ENCODE measurements at places on chromosomes 2 and 18.
A peak's percentile ranks its signal among the peaks of the same experiment; 100 is the strongest.

DNA sequence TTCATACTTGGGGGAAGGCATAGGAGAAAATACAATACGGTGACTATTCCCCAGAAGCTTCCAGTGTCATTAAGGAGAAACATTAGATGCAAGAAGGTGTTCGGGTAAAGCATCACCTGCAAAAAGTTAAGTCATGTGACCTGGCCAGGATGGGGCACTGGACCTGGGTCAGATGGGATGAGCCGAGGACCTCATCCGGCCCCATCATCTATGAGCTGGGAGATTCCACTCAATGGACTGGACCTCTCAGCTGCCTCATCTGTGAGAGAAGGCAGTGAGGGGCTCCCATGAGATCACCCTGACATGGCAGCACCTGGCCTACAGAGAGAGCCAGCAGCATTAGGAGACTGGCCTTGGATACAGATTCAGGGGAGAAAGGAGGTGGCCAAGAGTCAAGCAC lies 111.4 kb upstream of the TEX51 start:
- DNase-seq, result no peak

DNA sequence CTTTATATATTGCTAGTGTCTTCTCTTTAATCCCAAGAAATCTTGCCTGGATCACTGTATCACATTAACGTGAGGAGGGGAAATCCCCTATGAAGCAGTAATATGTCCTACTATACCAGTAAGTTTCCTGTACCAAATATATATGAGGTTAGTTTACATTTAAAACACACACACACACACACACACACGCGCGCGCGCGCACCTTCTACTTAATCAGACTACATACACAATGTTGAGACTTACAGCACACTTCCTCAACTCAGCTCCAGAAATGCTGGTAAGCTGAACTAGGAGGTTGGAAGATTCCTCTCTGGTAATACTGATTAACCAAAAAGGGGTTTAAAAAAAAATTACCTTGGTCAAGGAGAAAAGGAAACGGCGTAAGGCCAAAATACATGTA lies 49.3 kb downstream of the USP34 start:
- DNase-seq, result no peak

- DNase-seq, result no peak
Measured at GRCh38 chr18:36628435-36629137, 200.2 kb downstream of the TPGS2 start.

GRCh38 chr18:57975805-57976204 lies 68.2 kb upstream of the NEDD4L start:
- DNase-seq, result no peak

DNA sequence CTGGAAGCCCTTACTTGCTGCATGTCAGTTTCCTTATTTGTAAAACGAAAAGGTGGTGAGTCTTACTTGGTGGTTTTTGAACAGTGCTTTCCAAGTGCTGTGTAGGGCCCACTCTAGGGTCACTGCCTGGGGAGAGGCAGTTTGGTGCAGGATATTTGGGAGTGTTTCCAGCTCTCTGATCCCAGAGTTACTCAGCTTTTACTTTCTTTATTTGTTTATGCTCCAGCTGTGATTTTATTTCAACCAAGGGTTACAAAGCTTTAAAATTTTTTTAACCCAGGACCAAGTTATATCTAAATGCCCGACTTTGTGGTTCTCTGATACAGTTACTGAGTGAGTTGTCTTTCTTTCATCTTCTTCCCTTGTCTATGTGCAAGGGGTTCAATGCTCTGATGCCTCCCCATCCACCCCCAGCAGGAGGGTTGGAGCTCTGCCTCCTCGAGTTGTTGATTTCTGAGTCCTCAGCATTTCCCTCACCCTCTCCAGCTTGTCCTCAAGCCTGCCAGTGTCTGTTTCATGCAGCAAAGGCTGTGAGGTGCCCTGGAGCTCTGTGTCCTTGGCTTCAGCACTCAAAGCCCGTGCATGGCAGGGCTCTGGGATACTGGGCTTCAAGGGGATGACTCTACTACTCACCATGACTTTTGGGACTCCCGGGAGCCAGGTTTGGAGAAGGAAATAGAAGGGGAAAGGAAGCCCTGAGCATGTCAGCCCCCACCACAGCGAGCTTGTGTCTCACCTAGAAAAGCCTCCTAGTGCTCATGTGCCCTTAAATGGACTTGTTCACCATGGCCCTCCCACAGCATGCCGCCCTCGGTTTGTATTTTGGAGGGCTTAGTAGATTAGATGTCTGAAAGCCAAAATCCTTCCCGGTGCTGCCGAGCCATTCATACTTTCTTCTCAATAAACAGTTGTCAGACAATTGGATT lies 236.8 kb downstream of the SETBP1 start:
- DNase-seq, result peak; percentile 61

DNA sequence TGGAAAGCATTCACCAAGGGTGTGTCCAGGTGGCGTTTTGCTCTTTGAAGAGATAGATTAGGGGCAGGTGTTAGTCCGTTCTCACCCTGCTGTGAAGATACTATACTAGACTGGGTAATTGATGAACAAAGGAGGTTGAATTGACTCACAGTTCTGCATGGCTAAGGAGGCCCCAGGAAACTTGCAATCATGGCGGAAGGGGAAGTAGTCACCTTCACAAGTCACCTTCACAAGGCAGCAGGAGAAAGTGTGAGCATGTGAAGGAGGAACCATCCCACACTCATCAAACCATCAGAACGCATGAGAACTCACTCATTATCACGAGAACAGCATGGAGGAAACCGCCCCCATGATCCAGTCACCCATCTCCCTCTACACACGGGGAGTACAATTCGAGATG lies 135.7 kb upstream of the NFATC1 start:
- no peak for DNase-seq

DNA sequence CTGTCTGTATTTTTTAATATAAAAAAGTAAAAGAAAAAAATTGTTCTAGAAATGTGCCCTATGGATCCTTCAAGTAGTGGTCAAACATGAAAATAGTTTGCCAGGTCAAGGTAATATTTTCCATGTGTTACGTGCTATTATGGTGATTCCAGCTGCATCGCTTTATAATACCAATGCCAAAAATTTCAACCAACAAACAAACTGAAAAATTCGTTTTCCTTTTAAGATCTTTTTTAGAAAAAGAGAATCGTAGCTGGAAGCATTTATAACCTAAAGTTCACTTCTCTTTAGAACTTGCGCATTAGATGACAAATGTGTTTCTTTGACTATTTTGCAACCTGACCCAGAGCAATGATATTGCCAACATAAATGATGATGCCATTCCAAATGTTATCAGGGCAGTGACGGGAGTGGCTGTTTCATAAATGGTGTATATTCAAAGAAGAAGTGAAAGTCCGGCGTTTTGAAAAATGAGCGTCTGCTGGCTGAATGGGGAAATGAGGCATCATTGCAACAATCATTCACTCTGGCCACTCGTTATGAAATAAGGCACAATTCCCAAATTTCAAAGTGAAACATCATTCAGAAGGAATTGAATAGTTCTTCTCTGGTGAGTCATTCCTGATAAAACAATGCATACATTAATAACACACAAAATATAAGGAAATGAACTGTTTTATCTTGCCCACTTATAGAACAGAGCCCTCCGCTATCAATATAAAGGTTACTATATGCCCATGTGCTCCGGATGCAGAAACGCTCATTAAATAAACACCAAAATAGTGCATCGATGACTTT lies 297.4 kb downstream of the TGIF1 start:
- DNase-seq, result no peak

DNA sequence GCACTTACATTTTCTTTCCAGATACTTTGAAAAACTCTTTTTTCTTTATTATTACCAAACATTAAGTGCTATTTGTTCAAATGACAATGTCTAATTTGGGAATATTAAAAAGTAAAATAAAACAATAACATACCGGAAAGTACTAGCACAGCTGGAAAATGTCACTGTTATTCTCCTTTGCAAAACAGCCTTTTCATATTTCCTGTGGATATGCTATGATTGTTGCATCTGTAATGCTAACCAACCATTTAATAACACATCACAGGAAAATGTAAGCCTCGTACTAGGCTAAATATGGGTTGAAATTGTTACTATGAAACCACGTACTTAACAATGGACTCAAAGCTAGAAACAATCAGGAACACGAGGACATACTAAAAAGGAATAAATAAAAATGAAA lies 298.1 kb downstream of the CBLN2 start:
- no peak for DNase-seq

DNA sequence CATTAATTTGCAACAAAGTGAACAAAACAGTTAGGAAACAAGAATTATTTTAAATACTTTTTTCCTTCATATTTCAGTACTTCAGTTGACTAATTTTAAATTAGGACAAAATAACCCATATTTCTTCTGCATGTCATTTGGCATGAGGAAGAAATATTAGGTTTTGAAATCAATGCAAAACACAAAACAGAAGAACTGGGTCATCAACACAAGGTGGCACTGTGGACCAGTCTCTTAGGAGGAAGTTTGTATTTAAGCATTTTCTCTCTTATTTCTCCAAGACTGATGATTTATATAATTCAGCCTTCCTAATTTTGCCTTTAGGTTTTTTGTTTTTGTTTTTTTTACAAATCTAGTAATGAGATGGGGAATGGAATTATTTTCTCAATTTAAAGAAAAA lies 352.8 kb upstream of the KCNH7 start:
- DNase-seq, result no peak

GRCh38 chr2:219497495-219498279 lies 1.0 kb upstream of the GMPPA start:
- DNase-seq, result peak; percentile 91

DNA sequence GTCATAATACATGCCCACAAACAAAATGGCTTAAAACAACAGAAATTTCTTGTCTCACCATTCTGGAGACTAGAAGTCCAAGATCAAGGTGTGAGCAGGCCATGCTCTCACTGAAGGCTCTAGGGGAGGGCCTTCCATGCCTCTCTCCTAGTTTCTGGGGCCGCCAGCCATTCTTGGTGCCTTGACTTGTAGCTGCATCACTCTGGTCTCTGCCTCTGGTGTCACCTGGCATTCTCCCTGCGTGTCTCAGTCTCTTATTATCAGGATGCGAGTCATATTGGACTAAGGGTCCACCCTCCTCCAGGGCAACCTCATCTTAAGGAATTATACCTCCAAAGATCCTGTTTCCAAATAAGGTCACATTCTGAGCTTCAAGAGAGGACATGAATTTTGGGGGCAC lies 76.1 kb downstream of the KCNF1 start:
- no peak for DNase-seq

GRCh38 chr2:14540015-14540414 lies 92.5 kb upstream of the LRATD1 start:
- no peak for DNase-seq

DNA sequence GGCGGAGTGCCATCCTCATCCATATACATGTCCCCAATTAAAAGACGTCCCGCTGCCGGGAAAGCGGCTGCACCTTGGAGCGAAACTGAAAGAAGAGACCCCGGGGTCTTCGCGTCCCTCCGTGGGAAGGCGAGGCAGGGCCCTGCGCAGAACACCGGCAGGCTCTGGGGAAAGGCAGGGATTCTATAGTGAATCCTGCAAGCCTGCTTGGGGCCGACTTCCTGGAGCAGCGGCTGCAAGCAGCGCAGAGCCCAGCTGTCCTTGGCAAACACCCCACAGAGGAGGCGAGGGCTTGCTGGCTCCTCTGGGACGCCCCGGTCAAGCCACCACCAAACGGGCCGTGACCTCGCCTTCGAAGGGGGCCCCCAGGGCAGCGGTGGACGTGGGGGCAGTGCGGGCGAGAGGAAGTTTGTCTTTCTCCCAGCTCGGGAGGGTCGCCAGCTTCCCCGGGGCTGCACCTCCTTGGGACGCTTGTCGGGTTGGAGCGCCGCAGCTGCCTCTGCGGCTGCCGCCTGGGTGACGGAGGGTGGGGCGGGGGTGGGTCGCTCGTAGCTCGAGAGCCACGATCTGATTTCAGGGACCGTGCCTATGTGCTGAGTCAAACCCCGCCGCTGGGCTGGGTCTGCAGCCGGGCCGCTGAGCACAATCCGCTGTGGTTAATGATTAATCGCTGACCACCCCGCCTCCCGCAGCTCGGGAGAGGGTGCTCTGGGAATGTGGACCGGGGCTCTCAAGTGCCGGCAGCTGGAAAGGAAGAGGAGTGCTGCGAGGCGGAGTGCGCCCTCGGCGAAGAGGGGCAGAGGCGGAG lies 486 bp upstream of the GPR39 start:
- peak; percentile 92 for DNase-seq

- no peak for DNase-seq
Measured at GRCh38 chr2:197889041-197889440, 84.6 kb downstream of the PLCL1 start.

DNA sequence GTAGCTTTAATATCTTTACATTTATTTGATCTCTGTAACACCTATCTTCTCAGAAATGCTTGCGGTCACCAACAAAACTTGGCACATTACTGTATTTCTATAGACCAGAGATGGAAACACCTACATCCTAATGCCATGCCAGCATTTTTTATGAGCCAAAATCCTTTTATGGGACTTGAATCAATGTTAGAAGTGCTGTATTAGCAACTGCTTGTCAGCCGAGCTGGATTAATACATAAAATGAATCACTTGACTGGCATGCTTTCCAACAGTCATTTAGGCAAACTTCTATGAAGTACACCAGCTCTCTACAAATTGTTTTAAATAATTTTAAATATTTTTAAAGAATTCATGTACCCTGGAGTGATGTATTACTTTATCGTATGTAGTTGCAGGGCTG lies 272.9 kb upstream of the NRP2 start:
- no peak for DNase-seq

DNA sequence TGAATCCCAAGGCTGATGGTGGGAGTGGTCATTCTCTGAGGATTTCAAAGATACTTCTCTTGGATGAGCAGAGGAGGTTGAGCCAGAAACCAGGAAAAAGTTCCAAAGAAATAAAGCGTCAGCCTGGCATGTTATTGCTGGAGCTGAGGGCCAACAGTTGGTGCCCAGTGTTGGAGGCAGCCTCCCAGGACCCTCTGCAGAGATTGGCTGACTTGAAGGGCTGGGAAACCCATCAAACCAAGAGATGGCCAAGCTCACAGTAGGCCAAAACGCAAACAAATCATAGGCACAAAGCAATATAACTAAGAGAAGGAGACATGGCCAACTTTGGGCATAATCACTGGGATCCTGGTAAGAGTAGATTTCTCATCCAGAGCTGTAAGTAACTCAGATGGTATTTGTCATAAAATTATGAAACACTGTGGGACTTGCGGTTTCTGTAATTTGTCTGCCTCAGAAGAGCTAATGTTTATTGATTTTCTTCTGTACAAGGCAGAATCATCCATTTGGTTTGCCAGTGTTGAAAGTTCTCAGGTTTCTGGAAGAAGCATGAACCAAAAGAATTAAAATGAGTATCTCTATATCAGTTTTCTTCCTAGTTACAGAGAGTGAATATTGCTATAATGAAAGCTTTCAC lies 108.3 kb downstream of the ATL2 start:
- no peak for DNase-seq

DNA sequence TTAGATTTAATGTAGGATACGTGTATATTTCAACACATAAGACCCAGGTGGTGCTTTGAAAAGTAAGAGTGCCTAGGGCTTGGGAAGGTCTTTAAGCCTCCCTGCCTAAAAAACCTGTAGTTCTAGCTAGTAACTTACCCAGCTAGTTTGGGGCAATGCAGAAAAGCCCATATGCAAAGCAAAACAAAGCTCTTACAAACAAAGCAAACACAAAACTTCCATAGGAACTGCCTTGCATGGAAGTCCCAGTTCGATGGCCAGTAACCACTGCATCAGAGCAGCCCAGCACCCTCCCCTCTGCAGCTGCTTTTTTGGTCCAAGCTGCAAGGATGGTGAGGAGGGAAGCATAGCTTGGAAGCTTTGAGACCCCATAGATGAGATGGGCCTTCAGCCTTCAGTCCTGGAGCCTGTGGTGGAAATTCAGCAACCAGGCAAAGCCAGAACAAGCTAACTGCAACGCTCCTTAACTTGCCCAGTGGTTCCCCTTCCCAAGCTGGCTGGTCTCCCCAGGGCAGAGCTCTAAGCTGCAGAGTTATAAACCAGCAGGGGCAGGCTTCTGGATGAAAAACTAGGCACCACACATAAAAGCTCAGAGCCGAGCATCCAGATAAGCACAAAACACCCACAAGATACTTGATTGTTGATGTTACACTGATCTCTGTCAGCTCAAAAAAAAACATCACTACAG lies 16.2 kb downstream of the C2orf76 start:
- DNase-seq, result no peak

All from thyroid gland (tissue), 4 donors.